ENCODE measurements at places on chromosomes 13 and 19. TPM values are rescaled to one million over a fixed set of nuclear protein-coding genes. Genes with fewer than 3 reads are reported as not detected.

DNA sequence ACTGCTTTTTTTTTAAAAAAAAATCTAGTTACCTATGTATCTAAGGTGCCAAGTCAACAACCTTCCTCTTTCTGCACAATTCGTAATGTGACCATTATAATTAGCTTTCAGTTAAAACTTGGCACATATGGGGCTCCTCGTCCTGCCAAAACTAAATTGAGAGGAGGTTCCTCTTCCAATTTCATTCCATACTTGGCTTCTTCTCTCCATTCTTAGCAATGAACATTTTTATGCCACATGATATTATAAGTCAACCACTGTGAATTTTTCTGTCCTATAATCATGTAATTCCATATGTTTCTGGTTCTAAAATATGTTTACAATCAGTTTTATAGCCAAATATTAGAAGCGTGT, 177.0 kb downstream of the DCLK1 start:
- H3K4me3 ChIP-seq = no peak overlapping the region
- H3K36me3 ChIP-seq = no peaks in the 10 kb centered on the region
- H3K27ac ChIP-seq = no peak overlapping the region
- H3K4me1 ChIP-seq = peaks cover 12% of the 10 kb centered on the region
- H3K27me3 ChIP-seq = peaks cover 8% of the 10 kb centered on the region

DNA sequence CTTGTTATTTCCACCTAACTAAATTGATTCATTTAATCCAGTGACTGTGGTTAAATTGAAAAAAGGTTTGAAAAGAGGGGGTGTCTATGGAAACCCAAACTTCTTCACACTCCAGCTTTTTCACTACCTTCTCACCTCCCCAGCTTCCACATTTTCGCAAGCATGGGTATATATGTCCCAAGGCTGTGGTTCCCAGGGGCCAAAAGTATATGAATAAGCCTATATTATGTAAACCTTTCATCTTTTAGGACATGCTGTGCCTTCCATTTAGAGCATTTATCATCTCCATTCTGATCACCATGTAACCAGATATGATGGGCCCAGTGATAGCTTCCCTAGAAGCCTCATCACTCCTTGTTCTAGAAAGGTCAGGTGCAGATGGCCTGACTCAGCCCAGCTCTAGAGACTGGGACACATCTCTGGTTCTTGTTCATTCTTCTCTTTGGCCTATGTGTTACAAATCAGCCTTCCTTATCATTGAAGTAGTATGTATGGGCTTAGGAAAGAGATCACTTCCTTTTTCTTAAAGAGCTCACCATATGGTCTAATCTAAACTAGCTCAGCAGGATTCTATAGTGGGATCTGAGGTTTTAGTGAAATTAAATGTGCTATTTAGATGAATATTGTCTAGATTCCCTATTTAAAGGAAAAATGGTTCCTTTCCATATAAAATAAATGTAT, 19.5 kb upstream of the ARL11 start:
- DNase-seq = no peak
- H3K27ac ChIP-seq = no peak overlapping the region
- H3K4me1 ChIP-seq = peaks cover 13% of the 10 kb centered on the region
- no peak overlapping the region for H3K4me3 ChIP-seq
- no peaks in the 10 kb centered on the region for H3K36me3 ChIP-seq

GRCh38 chr19:51480590-51480989, 2.3 kb downstream of the CEACAM18 start:
- H3K27ac ChIP-seq = no peak overlapping the region
- DNase-seq = no peak

DNA sequence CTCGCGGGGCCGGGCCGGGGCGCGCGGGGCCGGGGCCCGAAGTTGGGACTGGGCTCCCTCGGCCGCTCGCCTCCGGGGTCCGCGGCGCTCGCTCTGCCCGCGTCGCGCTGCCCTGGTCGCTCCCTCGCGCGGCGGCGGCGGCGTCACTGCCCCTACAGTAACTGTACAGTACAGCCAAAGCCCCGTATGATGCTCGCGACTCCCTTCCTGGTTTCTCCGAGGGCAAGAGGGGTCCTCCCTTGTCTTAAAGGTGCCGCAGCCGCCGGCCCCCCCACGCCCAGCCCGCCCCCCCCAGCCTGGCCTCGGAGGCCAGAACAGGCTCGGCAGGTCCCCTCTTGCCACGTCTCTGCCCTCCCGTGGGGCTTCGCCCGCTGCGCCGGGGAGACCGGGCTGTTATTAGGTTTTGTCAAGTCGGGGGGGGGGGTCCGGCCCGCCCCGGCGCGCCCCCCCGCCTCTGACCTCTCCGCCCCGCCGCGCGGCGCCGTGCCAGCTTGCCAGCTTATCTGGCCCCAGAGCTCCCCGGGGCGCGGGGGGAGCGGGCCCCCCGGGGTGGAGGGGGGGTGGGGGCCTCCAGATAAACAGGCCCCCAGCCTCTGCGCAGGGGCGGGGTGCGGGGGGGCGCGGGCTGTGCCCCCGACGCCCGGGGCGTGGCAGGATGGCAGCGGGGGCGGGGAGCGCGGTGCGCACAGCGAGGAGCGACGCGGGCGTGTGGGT, at the start of gene ZBTB7A:
TSS of gene ZBTB7A (minus strand) at position 218 of the 714 bp plus-strand sequence. CDS start 11,667 bp downstream, outside the sequence.
- peaks cover 11% of the 10 kb centered on the region for H3K4me1 ChIP-seq
- peak; percentile 67 for DNase-seq
- H3K27me3 ChIP-seq = peaks cover 2% of the 10 kb centered on the region

DNA sequence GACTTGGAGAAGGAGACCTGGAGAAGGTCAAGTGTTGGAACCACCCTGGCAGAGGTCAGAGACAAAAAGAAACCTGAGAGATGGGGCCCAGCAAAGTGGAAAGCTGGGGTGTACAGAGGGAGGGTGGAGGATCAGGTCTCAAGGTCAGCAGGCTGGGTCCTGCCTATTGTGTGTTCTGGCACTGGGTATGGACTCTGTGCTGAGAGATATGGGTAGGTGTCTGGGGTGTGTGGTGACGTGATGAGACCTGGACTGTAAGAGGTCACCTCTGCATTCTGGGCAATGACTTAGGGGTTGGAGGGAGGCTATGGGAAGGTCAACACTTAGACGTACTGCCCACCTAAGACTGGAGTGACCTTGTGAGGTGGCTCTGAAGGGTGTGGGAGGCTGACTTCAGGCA, 88.1 kb downstream of the SCGB2B2 start:
- DNase-seq = no peak
- no peaks in the 10 kb centered on the region for H3K4me1 ChIP-seq
- no peak overlapping the region for H3K4me3 ChIP-seq
- peaks cover 2% of the 10 kb centered on the region for H3K27me3 ChIP-seq

Gene NRTN
- total RNA-seq = not detected

GRCh38 chr13:22848539-22849052, 332.2 kb upstream of the SGCG start:
- no peak overlapping the region for H3K27ac ChIP-seq
- no peaks in the 10 kb centered on the region for H3K36me3 ChIP-seq
- H3K4me3 ChIP-seq = no peak overlapping the region
- no peak for DNase-seq
- no peaks in the 10 kb centered on the region for H3K4me1 ChIP-seq

GRCh38 chr13:95180513-95181245, 120.6 kb downstream of the ABCC4 start:
- DNase-seq = no peak
- peaks cover 11% of the 10 kb centered on the region for H3K4me1 ChIP-seq
- no peak overlapping the region for H3K4me3 ChIP-seq
- no peak overlapping the region for H3K27ac ChIP-seq

Gene TSSK6
- 0.75 TPM for total RNA-seq

All from HFFc6 (cell line).